ENCODE measurements at places on chromosomes 13 and 19.

DNA sequence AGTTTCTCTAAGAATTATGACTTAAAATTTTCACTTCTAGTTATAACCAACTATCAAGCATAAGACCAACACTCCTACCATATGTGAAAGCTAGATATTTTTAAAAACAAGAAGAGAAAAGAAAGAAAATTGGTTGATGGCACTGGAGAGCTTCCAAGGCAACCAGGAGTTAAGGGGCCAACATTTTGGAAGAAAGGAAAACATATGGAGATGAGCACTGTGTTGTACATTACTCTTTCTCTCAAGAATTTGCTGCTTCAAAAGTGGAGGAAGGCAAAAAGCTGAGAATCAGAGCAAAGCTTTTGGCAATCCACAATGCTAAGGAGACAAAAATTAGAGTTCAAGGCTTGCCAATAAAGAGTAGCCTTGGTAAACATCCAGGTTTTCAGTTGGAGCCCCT is 446.2 kb downstream of the ITGBL1 start:
- DNase-seq: no peak

- DNase-seq: peak; percentile 78
These were observed 51.9 kb downstream of the DNM2 start for GRCh38 chr19:10769533-10770491.

DNA sequence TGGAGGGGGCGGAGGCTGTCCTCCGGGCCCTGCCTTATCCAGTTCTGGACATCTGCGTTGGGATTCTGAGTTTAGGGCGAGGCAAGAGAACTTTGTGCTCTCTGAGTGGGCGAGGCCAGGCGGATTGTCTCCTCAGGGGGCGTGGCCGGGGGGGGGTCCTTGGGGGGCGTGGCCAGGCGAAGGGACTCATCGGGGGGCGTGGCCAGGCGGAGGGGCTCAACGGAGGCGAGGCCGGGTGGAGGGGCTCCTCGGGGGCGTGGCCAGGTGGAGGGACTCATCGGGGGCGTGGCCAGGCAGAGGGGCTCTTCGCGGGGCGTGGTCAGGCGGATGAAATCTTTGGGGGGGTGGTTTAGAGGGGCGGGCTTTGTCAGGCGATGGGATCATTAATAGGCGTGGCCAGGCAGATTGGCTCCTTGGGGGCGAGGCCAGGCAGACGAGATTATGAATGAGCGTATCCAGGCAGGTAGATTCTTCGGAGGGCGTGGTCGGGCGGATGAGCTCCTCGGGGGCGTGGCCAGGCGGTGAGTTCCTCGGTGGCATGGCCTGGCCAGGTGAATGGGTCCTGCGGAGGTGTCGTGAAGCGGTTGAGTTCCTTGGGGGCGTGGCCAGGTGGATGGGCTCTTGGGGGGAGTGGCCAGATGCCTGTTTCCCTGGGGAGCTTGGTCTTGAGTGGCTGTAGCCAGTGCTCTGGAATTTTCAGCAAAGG is 10.3 kb upstream of the CACNG7 start:
- no peak for DNase-seq

GRCh38 chr19:29690842-29691241 is 24.2 kb downstream of the C19orf12 start:
- DNase-seq: no peak

- DNase-seq: no peak
These were observed 75.7 kb upstream of the KCTD15 start for GRCh38 chr19:33720691-33721682.

GRCh38 chr13:56528040-56528790 is 612.5 kb upstream of the PRR20A start:
- DNase-seq: no peak

- DNase-seq: no peak
These were observed 25.5 kb downstream of the CEACAM8 start for GRCh38 chr19:42569193-42569592.

All from body of pancreas (tissue), 4 donors.